ENCODE measurements at places on chromosomes 7 and 10.

DNA sequence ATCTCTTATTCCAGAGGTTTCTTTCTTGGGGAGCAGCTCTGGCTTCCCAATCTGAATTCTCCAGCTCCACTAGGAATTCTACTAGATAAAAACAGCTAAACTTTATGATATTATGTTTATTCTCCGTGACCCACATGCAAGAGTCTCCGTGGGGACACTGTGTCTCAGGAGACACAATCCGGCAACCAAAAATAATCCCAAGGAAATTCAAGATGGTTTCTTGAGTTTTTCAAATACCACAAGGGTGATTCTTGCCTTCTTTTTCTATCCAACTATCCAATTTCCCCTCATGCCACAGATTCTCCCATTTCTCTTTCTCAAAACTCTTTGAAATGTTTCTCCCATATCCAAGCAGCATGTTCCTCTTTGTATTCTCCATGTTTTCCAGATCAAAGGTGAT, 103.1 kb downstream of the FAS start:
- DNase-seq: no peak

GRCh38 chr7:30977222-30977621, 13.5 kb downstream of the GHRHR start:
- no peak for DNase-seq

GRCh38 chr7:101595766-101596537, 33.1 kb downstream of the MYL10 start:
- DNase-seq: no peak

DNA sequence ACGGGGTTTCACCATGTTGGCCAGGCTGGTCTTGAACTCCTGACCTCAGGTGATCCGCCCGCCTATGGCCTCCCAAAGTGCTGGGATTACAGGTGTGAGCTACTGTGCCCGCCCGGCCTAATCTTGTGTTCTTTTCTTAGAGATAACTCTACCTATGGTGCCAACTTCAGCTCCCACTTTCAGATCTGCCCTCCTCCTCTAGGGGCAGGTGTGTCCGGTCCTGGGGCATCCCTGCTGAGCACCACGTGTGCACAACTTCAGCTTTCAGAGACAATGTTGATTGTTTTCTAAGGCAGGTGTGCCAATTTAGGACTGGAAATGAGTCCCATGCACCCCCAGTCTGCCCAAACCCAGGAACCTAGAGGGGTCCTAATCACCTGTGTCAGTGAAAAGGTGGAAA, 18.5 kb upstream of the FXYD4 start:
- no peak for DNase-seq

DNA sequence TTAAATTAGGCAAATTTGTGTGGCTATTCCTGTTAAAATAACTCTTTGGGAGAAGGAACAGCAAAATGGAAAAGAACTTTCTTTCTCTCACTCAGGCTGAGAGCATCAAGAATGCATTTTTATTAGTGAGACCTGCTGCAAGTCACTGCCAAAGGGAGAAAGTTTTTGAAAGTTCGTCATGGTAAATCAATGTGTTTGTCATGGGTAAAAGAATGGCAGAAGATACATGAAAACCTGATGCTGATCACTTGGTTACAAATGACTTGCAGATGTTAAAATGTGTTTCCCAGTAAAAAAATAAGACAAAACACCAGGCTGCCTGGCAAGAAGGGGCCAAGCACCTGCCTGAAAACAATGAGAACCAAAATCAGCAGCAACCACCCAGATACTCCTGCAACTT, 484.7 kb upstream of the NRP1 start:
- DNase-seq: no peak

DNA sequence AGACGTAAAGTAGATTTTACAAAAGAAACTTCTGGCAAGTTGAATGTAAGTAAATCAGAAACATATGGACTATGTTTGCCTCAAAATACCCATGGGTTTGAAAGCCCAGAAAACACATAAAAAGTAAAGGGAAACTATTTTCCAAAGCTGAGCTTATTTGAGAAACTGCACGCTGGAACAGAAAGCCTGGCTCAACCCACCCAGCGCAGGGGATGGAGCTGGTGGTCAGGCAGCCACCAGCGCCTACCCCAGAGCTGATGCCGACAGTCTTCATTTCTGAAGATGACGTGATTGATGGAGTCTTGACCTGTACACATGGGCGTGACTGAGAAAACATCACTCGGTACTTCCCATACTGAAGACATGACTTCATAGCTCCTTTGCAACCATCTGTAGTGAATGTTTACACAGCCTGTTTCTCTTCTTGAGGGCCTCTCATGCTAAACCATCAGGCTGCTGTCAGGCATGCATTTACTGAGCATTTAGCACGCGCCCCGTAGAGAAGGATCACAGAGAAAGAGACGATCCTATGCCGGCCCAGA, 232.6 kb upstream of the AUTS2 start:
- no peak for DNase-seq

- no peak for DNase-seq
These were observed 100.1 kb downstream of the KLF6 start for GRCh38 chr10:3684891-3685290.
